Endothelial cell of umbilical vein (primary cell): ENCODE measurements at places on chromosomes 7 and 10. TPM values are rescaled to one million over a fixed set of nuclear protein-coding genes. Genes with fewer than 3 reads are reported as not detected.

- DNase-seq, result no peak
Observed at GRCh38 chr10:125159486-125159931, 854 bp downstream of the CTBP2 start.

DNA sequence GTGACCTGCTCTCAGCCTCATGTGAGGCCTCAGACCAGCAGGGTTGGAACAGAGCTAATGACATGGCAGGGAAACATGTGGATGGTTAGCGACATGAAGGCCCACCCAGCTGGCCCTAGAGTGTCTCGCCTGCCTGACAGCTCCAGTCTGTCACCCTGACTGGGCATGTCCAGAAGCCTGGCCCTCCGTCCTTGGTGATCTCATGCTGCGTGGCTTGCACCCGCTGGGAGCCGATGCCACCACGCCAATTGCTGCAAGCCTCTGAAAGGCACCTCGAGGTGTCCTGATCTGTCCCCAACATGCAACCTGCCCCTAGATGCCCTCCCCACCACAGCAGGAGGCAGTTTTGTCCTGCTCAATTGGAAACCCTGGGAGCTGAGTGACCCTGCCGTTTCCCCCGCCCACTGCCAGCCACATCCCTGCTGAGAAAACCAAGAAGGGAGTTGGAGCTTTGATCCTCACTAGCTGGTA lies 27.8 kb upstream of the RET start:
- no peak for DNase-seq

DNA sequence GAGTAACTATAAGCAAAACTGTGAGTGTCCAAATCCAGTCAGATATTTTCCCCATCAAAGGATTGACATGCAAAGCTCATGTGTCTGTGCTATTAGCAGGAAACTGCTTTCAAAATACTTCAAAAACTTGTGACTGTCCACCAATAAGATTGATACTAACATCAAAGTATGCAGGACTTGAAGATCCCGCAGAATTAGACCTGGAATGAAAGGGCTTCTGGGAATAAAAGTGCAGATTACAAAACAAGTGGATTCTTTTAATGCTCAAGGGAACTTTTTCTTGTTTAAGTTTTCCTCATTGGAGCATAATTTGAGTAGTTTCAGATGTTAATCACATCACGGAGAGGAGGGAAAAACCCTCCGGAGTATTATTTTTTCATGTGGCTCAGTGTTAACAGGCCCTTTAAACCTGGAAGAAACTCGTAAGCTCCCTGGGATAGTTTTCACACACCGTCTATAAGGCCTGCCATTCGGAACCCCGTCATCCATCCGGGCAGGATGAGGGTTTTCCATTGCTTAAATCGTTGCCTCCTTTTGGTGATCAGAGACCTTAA lies 33.9 kb upstream of the MKX start:
- no peak for DNase-seq

GRCh38 chr7:154987571-154987970 lies 15.4 kb downstream of the PAXIP1 start:
- DNase-seq, result no peak

GRCh38 chr10:44956717-44957706 lies 2.6 kb upstream of the RASSF4 start:
- no peak for DNase-seq

PCDH15 gene
- polyA plus RNA-seq, result 0.04 and 0.05 TPM in 2 replicates

DNA sequence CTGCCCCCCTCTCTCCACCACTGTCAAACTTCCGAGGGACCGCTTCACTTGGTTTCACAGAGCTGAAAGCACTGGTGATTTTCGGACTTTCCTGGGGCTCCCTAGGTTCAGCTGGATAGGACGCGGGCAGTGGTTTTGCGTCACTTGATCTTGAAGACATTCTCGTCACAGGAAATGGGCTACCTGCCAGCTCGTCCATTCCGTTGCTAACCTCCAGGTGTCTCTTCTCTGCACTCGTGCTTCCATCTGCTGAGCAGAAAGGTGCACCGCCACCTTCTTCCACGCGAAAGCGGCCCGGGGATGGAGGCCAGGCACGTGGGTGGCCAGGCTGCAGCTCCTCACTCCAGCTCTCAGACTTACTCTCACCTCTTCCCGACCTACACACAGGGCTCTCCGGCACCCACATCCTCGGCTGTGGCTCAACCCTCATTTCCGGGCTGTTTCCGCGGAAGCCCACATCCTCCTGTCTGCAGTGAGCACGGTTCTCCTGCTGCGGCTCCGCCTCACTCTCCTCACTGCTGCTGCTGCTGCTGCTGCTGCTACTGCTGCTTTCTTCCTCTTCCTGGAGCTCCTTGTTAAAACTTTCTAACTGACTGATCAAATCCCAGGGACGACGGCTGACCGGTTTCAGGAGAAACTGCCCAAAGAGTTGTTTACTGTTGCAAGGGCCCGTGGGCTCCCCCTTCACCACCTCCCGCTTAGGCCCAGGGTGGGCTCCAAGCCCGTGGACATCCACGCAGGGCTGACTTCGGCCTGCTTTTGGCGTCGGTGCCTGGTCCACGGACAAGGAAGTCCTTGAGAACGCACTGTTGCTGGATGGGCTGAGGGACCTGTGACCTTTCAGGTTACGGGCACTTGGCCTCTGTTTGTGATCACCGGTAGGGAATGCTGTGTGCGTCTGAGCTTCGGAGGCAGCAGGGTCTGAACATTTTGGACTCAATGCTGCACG lies 32.1 kb downstream of the JCAD start:
- peak; percentile 73 for DNase-seq

TRIM50 gene
- polyA plus RNA-seq, result not detected in 2 replicates

DNA sequence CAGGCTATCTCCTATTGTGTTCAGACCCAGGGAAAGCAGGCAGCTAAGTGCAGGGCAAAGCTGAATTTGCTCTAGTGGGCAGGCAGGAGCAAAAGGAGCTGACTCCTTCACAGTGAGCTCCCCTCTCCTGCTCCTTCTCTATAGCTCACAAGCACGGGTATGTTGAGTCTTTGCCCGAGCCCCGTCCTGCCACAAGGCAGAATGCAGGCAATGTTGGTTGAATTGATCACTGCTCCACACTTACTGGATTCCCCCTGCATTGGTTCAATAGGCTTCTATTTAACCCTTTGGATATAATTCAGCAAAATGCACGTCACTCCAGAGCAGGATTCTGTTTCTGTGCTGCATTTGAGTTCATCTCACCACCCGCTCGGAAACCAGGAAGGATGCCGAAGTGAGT lies 16.2 kb upstream of the C10orf90 start:
- DNase-seq, result no peak

GPR26 gene
- polyA plus RNA-seq, result not detected in 2 replicates

GRCh38 chr7:138891446-138891810 lies 89.8 kb downstream of the KIAA1549 start:
- DNase-seq, result no peak

GRID2IP gene
- polyA plus RNA-seq, result 0.02 TPM in 1 of 2 replicates, not detected in the other

CH25H gene
- 0.29 and 0.30 TPM in 2 replicates for polyA plus RNA-seq

- DNase-seq, result no peak
Observed at GRCh38 chr10:77400033-77400432, 237.6 kb downstream of the KCNMA1 start.

- peak; percentile 16 for DNase-seq
Observed at GRCh38 chr10:97898429-97898828, 48.8 kb downstream of the GOLGA7B start.

RSPH10B gene
- 0.11 and 0.15 TPM in 2 replicates for polyA plus RNA-seq

DNA sequence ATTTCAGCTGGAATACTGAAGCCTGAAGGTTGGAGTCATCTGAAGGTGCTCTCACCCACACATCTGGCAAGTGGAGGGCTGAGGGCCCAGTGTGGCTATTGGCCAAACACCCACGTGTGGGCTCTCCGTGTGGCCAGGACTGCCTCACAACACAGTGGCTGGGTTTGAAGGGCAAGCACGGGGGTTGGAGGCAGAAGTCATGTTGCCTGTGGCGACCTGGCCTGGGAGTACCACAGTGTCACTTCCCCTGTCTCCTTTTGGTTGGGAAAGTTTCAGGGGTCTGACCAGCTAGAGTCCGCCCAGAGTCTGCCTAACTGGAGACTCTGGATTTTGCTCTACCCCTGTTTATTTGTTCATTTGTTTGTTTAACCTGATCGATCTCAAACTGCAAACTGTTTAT lies 169.5 kb downstream of the DNAJB6 start:
- DNase-seq, result no peak

DNA sequence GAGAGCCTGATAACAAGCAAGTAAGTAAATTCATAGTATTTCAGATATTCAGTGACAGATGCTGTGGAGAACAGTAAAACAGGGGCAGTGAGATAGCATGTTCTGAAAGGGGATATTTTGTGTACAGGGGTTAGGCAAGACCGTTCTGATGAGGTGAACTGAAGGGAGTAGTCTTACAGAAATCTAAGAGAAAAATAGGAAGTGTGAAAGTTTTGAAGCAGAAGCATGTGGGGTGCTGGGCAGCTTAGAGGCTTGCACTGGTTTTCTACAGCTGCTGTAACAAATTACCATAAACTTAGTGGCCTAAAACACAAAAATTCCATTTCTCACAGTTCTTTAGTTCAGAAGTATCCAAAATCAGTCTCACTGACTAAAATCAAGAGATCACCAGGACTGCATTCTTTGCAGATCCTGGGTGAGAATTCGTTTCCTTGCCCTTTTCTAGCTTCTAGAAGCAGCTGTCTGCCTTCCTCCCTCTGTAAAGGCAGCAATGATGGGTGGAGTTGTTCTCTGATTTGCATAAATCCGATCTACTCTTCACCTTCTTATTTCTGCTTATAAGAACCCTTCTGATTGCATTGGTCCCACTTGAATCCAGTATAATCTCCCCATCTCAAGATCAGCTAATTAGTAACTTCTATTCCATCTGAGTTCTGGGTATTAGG lies 7.5 kb upstream of the KLF14 start:
- DNase-seq, result no peak

GRCh38 chr7:137694405-137694804 lies 152.4 kb downstream of the DGKI start:
- DNase-seq, result no peak

DNA sequence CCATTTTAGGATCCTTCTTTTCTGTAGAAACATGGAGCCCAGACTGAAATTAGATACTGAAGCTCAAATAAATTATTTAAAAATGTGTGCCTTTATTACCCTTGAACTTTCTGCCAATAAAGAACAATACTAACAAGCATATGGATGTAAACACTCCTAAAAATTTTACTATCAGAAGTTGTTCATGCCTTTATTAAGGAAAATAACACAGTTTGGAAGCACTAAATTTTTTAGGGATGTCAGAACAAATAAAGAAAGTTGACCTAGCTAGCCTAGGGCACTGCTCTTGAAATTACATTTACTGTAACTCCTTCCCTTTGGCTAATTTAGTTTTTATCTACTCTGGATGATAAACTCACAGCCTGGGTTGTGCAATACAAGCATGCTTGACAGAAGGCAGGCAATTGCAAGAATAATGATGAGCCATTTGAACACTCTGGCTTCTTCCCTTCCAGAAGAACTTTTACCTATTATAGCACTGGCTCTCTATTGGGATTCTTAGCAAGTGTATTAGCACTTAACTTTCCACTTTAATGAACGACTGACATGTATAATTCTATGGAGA lies 351.7 kb upstream of the C7orf33 start:
- no peak for DNase-seq
